ENCODE measurements at places on chromosomes 12 and 14.

- DNase-seq, result no peak
Observed at GRCh38 chr14:55897031-55897430, 221.2 kb upstream of the PELI2 start.

GRCh38 chr12:119259484-119259883, 75.0 kb upstream of the CCDC60 start:
- no peak for DNase-seq

DNA sequence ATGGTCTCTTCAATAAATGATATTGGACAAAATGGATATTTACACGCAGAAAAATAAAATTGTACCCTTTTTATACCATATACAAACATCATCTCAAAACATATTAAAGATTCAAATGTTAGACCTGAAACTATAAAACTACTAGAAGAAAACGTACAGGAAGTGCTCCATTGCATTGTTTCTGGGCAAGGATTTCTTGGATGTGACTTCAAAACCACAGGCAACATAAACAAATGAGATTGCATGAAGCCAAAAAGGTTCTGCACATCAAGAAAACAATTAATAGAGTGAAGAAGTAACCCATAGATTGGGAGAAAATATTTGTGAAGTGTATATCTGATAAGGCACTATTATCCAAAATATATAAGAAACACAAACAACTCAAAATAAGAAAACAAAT, 812.4 kb downstream of the NRXN3 start:
- no peak for DNase-seq

DNA sequence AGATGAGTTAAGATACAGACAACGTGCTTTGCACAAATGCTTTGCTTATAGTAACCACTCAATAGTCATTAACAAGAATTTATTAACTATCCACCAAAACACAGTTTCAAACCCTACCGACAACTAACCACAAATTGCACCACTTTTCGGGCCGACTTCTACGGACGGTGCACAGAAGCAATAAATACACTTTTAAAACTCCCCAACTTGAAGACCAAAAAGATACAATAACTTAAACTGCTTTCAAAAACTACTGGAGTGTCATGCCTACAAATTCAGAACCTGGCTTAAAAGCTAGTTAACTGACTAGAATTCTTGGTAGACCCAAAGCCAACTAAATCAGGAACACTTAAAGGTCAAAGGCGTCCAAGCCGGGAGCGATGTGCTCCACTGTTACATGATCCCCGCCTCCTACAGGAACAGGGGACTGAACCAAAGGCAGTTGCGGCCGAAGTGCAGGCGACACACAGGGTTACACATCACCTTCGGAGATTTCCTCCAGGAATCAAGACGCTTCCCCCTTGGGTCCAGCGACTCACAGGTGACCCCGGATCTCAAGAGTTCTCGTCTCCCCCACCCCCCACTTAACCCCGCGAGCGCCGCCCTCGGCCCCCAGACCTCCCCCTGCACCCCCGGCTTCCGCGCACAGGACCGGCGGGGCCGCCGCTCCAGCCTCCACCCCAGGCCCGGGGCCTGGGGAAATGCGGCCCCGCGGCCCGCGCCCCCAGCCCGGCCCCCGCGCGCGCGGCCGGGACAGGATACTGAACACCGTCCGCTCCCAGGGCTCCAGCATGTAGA, 507 bp downstream of the SPTSSA start:
- peak; percentile 59 for DNase-seq

DNA sequence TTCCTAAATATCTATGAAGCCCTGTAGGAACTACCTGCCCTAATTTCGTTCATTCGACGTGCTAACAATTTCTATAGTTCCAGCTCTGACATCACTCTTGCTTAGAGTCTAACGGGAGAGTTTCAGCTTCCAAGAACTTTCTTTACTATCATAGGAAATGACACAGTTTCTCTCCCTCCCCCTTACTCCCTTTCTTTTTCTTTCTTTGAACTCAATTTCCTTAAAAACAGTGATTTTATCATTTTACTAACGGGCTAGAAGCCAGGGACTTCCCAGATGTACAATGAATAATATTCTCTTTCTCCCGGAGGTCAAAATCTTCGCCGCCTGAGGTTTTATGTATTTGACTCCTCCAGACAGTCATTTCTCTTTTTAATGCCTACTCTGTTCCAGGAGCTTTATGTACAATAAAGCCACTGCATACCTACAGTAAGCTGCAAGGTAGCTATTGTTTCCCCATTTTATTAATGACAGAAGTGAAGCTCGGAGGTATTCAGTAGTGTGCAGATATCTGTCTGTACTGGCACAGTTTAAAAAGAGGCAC, 15.7 kb downstream of the SMCO2 start:
- peak; percentile 82 for DNase-seq

- peak; percentile 66 for DNase-seq
Observed at GRCh38 chr12:123233505-123234308, 471 bp downstream of the MTRFR start.

DNA sequence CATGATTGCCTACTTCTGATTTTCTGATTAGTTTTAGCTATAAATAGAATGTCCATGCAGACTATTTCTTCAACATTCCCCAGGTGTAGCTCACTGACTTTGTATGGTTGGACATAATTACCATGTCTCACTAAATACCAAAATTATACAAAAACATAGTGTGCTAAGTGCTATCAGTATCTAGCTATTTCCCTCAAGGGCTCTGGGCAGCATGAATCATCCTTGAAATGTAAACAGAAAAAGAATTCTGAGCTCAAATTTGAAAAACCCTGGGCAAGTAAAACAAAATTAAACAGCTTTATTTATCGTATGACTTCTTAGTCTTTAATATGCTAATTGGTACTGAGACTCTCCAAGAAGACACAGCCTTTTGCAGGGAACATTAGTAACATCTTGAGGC, 82.9 kb downstream of the SPATA7 start:
- no peak for DNase-seq

- no peak for DNase-seq
Observed at GRCh38 chr14:62143245-62143644, 381.0 kb downstream of the SNAPC1 start.

GRCh38 chr14:51922624-51923023, 62.2 kb downstream of the GNG2 start:
- DNase-seq, result no peak

Measured in OCI-M1 (cell line).